ENCODE measurements at places on chromosomes 1 and 21.

DNA sequence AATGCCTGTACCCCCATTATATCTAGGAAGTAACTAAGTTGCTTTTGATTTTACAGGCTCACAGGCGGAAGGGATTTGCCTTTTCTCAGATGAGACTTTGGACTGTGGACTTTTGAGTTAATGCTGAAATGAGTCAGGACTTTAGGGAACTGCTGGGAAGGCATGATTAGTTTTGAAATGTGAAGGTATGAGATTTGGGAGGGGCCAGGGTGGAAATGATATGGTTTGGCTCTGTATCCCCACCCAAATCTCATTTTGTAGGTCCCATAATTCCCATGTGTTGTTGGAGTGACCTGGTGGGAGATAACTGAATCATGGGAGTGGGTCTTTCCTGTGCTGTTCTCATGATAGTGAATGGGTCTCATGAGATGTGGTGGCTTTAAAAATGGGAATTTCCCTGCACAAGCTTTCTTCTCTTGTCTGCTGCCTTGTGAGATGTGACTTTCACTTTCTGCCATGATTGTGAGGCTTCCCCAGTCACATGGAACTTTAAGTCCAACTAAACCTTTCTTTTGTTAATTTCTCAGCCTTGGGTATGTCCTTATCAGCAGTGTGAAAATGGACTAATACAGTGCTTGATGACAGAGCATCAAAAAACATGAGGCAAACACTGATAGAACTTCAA is 1119.5 kb downstream of the PLA2G4A start:
- no peak for DNase-seq

- DNase-seq = no peak
Observed at GRCh38 chr1:222896630-222897526, 82.0 kb downstream of the DISP1 start.

DNA sequence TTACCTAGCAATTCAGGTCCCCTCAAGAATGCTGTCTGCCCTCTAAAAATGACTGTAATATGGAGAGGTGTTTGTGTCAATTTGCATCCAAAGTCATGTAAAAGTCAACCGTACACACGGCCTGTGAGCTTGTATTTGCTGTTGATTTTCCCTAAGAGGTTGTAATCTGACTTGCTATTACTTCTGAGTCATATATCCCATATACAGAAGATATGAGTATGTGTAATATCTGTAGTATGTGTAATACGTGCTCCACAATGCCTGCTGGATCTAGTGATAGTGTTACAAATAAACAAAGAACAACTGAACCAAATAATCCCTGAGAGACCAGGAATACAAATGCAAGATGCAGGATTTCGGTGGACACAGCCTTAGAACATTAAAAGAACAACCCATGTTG is 1.4 kb upstream of the KCNJ6 start:
- DNase-seq = no peak

- DNase-seq = no peak
Observed at GRCh38 chr1:183303901-183304300, 114.3 kb downstream of the NMNAT2 start.
